ENCODE measurements at places on chromosomes 1 and 21.
A peak's percentile ranks its signal among the peaks of the same experiment; 100 is the strongest.

DNA sequence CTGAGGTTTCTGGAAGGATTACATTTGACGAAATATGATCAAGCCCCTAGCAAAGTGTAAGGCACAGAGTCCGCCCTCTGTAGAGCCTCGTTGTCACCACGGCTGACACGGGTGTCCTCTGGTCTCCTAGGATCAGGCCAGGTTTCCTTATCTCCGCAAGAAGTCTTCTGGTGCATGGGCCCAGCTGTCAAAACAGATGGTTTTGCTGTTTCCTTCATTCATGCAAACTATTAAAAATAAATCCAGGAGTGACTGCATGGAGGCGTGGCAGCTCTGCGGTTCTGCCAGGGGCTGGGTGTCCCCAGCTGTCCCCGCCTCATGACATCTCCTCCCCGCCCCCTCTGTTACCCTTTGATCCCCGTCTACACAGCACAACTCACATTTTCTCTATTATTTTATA lies 209.0 kb downstream of the DYRK1A start:
- DNase-seq = no peak

DNA sequence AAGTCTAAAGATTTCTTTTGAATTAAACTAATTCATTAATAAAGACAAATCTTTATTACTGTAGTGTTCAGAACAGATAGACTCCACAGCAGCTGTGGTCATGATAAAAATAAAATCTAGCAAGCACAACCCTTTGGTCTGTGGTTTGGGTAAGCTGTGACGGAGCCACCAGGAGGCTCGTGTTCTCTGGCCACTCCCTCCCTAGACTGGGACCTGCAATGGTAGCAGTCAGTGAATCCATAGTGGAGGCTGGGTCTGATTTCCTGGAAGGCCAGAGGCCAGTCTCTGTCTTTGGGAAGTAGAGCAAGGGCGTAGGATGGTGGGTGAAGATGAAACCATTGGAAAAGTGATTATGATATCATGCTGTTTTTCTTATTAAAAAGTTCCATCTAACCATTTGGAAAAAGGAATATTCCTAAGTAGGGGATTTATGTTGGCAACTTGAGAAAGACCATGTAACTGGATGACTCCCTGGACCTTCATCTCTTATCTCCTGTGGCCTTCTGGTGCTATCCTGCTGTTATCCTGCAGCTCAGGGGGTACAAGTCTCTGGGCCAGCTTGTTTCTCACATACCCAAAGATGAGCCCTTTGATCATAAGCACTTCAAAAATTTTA lies 39.0 kb downstream of the TENT5C start:
- no peak for DNase-seq

DNA sequence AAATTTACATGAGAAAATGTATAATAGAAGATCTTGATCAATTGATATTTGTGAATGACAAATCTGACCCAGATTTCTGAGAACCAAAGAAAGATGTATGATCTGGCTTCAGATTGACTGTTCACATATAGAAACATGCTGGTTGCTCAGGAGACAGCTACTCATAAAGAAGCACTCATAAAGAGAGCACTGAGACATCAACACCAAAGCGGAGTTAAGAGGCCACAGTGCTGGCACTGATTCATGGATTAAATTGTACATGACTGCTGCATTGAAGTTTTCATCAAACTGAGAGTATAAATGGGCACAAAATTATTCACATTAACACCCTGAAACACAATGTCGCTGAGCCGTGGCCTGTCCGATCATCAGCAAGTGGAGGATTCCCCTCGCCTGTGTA lies 46.2 kb downstream of the SH3GLB1 start:
- no peak for DNase-seq

DNA sequence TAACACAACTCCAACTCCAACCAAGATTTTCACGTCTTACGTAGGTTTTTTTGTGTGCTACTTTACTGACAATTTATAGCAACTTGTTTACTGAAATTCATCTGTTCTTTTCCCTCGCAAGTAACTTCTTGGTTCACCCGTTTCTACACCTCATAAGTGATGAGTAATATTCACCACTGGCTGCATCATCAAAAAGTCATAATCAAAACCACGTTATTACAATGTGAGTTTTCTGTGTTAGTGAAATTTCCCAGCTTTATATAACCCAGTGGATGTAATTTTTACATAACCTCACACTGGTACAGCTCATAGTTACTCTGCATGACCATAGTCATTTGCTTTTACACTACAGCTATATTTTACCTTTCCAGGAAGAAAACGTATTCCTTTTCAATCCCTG lies 401.1 kb upstream of the LYPLAL1 start:
- no peak for DNase-seq

DNA sequence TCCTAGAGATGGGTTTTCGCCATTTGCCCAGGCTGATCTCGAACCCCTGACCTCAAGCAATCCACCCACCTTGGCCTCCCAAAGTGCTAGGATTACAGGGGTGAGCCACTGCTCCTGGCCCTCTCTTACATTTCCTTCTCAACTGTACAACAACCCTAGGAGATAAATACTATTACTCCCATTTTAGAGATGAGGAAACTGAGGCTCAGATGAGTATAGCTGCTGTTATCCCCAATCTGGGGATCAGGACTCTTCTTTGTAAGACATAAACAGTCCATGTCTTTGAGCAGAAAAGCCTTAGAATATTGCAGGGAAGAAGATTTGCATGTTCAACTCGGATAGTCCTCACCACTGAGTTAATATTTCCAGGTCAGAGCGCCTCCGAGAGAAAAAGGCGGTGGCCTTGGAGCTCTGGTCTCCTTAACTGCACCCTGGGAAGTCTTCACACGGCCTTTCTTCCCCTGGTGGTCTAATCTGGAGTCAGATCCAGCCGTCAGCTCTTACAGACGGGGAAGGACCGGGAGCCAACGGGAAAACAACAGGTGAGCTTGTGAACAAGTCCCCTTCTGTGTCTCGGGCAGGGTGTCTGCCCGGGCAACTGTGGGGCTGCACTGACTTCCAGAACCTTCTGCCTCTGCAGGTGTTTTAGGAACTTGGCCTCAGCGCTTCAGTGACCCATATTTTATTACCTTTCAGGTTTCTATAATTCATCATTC lies 5.9 kb upstream of the OLIG1 start:
- DNase-seq = no peak

GRCh38 chr1:248897412-248898337 lies 8.4 kb upstream of the PGBD2 start:
- DNase-seq = no peak

DNA sequence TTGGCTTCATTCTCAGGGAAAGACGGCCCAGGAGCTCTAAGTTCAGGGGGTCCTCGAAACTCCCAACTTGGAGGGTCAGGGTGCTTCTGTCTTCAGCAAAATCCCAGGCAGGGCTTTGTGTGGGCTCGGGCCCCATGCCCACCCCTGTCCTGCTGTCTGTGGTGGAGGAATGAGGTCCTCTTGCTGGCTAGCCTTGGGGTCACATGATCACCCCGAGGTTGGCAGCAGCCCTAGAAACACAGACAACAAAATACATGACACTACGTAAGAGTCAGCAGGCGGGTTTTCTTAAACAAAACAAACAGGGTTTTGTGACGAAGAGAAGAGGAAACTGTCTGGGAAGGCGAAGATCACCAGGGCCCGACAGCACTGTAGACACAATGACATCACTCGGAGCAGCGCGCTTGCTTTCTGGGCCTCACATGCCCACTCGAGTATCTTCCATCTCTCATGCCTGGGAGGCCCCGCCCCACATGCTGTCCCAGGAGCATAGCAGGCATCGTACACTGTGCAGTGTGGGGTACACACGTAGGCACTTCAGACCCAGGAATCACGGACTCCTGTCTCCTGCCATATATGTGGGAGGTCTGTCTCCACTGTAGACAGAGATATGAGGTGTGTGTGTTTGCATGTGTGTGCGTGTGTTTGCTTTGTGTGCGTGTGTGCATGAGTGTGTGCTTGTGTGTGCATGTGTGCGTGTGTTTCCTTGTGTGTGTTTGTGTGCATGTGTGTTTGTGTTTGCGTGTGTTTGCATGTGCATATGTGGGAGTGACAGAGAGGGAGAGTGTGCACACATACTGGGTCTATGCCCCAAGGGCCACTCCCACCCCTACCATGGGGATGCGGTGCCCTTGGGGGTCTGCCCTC lies 94.7 kb downstream of the SIK1 start:
- peak; percentile 86 for DNase-seq

- no peak for DNase-seq
Measured at GRCh38 chr1:110243574-110243973, 33.5 kb downstream of the KCNC4 start.

- DNase-seq = no peak
Measured at GRCh38 chr1:165508291-165508690, 35.5 kb upstream of the LRRC52 start.

DNA sequence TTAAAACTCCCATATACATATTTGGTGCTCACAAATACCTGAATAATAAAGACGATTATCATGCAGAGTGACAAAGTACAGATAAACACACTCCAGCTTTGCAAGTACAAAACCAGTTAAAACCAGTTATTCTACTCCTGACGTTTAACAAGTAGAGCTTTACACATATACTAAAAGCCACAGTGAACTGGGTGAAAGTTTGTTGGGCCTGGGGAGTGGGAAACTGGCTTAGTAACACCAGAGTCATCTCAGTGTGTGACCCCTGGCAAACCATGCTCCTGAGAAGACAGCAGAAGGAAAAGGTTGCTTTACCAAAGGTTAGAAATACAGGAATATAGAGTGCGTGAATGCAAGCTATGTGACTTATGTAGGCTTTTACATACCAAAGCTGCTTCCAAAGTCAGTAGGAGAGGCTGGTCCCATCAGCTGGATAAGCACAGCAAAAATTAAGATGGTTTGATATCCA lies 148.1 kb downstream of the NRIP1 start:
- peak; percentile 12 for DNase-seq

DNA sequence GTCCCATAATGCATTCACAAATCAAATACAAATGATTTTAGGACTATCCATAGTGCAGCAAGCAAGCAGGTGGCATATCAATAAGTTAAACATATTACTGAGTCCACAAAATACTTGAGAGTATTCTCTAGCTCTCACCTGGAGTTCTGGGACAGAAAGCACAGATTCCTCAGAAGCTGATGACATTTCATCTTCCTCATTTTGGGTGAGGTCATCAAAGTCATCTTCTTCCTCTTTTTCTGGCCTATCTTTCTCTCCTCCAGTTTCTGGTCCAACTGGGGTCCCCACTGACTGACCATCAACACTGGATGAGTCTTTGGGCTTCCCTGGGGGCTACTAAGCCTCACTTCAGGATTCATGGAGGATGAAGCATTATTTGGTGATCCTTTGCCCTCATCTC lies 38.9 kb downstream of the YY1AP1 start:
- DNase-seq = no peak

DNA sequence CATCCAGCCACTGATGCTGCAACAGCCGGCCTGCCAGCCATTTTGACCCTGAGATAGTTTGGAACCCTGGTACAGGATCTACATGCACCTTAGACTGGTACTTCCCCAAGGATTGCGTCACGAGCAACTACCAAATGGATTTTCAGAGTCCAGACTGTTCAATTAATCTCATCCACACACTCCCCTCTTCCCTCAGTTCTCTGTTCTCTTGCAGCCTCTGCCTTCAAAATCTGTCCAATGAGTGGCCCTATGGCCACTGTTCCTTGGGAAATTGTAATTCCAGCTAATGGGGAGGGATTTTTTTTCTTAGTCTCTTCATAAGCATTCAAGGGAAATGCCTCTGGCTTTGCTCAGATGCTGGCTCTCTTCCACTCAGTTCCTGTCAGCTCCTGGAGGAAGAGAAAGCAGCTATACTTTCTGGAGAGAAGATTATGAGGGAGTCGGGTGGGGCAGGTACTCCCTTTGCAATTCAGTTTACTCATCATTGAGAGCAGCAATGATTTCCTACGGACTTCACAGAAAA lies 19.8 kb upstream of the UAP1 start:
- peak; percentile 47 for DNase-seq

- no peak for DNase-seq
Measured at GRCh38 chr1:11328444-11328843, 55.4 kb downstream of the UBIAD1 start.

GRCh38 chr1:235866205-235866912 lies at the start of gene LYST:
TSS of gene LYST (minus strand) at chr1:235866906. CDS start at chr1:235830417, 36,489 bp downstream.
- no peak for DNase-seq

GRCh38 chr1:82879701-82880305 lies 1079.1 kb downstream of the ADGRL2 start:
- no peak for DNase-seq

GRCh38 chr1:20220036-20220435 lies 33.7 kb upstream of the PLA2G2C start:
- no peak for DNase-seq

GRCh38 chr1:76300556-76300955 lies 226.0 kb downstream of the ST6GALNAC3 start:
- no peak for DNase-seq

DNA sequence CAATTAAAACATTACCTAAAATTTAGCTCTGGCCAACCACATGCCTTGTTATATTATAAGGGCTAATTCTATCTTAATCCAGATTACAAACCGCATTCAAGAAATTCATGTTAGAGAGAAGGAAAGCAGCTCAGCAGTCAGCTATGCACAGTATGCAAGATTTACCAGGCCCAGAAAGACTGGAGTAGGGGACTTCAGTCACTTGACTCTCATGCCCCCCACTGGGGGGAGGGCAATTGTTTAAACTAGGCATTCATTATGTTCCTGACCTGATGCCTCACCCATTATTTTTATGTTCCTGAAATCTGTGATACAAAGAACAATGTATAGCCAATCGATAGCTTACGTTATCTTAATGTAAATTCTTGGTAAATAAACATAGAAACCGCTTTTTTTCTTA lies 96.9 kb downstream of the ZNF644 start:
- DNase-seq = no peak

DNA sequence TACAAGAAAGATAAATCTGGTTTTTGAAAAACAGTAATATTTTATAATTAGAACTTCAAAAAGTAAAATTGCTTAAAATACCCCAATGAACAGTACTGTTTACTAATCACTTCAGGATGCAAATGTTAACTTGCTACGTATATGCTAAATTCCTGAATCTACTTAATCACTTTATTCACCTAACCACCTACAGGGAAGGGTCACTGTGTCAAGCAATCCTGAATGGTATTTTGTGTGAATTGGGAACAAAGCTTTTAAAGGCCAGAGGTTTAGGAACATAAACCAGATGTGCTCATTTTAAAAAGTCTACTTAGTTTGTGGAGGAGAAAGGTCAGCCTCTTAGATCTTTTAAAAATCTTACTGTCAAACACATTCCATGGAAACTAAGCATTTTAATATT lies 1143.0 kb upstream of the ADGRL2 start:
- no peak for DNase-seq

GRCh38 chr1:10338047-10338446 lies 60.8 kb upstream of the PGD start:
- DNase-seq = no peak

DNA sequence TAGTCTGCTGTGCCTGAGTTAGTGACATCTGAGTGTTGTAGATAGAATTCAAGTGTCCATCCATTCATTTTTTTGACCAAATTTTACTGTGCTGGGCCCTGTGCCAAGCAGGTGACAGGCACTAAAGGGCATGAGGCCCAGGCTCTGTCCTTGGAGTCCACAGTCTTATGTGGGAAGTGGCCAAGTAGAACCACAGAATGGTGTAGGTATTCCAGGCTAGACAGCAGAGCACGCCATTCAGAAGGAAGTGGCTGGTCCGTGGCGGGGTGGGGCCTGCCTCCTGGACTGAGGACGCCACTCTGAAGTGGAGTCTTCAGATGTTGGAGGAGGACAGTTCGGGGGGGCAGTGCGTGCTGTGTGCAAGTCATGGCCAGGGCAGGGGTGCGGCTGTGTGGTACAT lies 68.9 kb upstream of the ACTL8 start:
- no peak for DNase-seq

- DNase-seq = no peak
Measured at GRCh38 chr1:11784993-11785769, 20.6 kb downstream of the MTHFR start.

Data from smooth muscle cell of the brain vasculature (primary cell).